Activated T-cell treated with anti-CD3 and anti-CD28 coated beads for 48 hours (primary cell): ENCODE measurements at places on chromosomes 7 and 10.

- DNase-seq = no peak
Measured at GRCh38 chr7:129882531-129882930, 70.2 kb downstream of the UBE2H start.

DNA sequence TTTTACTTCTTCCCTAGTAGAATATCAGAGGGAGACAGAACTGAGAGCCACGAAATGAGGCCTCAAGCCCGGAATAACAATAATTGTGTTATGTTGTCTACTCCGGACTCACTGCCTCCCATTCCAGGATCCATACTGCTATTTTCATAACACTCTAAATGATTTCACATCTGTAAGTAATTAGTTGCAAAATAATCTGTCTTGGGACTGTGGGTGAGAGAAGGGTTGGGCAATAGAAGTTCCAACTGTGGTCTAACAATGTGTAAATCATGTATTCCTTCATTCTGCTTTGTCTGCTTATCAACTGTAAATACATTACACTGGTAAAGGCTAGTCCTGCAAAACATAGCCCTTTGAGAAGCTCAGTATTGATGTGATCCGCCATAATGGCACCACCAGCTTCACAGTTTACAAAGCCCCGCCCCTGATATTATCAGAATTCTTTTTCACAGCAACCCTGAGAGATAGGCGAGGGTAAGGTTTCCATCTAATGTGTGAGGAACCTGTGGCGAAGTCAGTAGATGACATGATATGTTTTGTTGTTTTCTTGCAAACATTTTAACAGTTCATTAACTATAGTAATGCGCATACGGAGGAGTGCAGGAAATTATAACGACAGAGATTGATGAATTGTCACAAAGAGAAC lies 265.7 kb upstream of the BMPER start:
- DNase-seq = no peak

DNA sequence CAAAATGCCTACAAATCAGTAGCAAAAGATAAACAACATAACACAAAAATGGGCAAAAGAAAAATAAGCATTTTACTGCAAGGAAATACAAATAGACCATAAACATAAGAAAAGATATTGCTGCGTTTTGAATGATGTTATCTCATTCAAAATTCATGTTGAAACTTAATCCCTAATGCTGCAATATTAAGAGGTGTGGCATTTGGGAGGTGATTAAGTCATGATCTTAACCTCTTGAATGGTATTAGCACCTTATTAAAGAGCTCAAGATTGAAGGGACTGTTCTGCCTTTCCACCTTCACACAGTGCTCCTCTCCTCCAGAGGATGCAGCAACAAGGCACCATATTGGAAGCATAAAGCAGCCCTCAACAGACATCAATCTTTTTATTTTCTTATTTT lies 12.4 kb upstream of the TNKS2 start:
- no peak for DNase-seq

DNA sequence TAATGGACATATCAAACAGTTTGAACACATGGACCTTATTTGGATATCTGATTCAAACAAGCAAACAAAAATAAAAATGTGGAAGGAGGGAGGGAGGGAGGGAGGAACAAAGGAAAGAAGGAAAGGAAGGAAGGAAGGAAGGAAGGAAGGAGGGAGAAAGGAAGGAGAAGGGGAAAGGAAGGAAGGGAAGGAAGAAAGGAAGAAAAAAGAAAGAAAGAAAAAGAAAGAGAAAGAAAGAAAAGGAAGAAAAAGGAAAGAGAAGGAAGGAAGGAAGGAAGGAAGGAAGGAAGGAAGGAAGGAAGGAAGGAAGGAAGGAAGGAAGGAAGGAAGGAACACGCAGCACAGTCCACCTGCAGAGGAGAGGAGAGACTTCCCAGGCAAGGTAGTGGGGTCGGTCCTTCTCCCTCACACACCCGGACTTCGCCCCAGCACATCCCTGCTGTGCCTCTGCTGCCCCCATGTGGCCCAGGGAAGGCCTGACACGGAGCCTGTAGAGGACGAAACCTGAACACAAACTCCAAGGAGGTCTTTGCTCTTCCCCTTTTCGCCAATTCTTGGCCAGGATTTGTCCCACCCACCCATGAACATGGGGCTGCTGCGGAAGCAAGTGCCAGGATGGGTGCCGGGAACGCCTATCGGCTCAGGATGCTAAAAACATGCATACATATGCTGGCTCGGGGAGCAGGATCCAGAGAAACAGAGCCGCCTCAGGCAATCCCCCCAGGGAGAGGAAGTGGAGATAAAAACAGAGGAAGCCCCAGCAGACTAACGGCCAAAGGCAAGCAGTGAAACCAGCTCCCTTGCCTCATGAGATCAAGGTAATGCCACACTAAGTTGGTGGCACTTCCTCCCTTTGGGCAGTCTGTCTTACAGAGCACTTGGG lies 52.3 kb upstream of the DGKI start:
- peak; percentile 74 for DNase-seq

GRCh38 chr7:127252778-127253280 lies at the start of gene GRM8:
Gene GRM8, minus strand, starts transcription at chr7:127252941.
- DNase-seq = no peak

- DNase-seq = no peak
Measured at GRCh38 chr10:85922356-85923129, 444.1 kb downstream of the GRID1 start.

DNA sequence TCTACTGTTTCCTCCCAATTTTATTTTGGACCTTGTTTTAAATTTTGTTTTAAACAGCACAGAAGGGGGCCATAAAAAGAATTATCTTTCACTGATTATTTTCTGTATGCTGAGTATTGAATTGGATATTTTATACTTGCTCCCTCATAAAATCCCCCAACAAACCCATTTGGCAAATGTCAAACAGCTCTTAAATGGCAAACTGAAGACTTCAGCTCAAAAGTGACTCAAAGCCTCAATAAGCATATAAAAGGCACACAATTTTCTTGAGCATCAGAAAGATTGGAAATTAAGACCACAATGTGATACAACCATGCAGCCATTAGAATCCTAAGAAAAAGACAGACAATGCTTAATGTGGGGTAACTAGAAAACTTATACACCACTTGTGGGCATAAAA lies 199.2 kb downstream of the SEMA3E start:
- no peak for DNase-seq

DNA sequence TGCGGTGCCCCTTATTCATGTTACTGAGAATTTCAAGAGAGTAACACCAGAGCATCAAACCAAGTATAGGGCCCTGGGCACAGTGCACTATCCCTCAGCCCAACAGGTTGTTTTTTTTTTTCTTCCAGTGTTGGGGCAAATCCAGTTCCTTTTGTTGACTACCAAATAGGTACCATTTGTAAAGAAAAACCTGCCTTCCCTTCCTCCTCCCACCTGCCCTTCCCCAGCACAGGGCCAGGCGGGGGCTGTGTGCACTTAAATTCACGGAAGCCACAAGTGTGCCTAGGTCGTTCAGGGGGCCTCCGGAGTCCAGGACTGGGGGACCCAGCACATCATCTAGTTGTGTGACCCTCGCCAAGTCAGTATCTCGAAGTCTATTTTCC lies 595 bp upstream of the SFXN4 start:
- no peak for DNase-seq

- no peak for DNase-seq
Measured at GRCh38 chr7:115332691-115333090, 410.8 kb downstream of the MDFIC start.

DNA sequence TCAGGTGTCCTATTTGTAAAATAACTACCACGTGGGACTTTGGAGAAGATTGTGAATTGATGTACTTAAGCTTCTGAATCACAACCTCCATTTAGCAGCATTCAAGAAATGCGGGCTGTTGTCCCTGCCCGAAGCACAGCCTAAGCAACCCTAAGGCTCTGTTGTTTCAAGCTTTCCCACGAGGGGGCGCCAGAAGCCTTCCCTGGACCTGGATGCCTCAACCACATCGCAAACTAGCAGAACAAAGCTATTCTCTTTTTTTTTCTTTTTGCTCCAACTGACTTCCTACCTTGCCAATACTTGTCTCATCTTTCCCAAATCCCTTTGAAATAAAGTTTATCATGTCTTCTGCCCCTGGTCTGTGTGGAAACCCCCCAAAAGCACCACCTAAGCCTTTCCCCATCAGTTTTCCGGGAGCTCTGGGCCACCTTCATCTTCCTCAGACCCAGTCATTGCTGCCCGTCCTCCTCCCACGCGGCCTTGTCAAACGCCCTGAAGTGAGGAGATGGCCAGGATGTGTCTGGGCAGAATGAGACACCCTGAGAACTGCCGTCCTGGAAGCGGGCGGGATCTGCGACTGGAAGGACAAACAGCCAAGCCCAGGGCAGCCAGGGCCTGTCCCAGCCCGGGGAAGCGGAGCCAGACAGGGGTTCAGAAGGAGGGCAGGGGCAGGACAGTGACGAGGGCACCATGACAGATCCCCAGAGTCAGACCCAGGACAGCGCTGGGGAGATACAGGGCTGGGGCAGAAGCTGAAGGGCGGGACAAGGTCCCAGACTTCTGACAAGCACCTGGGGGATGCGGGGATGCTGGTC lies 112.7 kb downstream of the SLIT1 start:
- peak; percentile 75 for DNase-seq

- no peak for DNase-seq
Measured at GRCh38 chr10:57218382-57218781, 857.3 kb upstream of the ZWINT start.

DNA sequence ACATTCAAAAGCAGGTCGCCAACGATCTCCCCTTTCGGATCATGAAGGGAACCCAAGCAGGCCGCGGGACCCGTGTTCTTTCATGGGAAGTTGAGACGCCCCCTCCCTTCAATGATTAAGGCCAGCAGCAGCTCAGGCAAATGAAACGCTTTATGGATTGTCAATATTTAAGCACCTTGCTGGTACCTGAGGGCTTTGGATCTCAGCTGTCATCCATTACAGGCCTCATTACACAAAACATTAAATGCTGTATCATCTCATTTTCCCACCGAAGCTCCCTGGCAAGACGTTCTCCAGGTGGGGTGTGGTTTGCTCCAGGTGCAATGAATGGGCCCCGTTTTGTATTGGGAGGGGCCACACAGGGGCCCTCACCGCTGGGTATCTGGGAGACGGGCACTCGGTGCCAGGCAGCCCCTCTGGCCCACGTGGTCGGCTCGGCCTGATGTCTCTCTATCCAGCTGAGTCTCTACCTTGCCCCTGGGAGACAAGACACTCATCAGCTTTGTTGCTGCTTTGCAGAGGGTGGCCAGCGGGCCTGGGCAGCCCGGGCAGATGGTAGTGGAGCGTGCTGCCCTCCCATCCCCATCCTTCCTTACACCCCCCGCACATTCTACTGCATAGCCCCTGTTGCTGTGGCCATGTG lies 456.1 kb upstream of the FOXK1 start:
- DNase-seq = no peak

GRCh38 chr7:68581417-68581816 lies 1016.9 kb upstream of the AUTS2 start:
- no peak for DNase-seq

- no peak for DNase-seq
Measured at GRCh38 chr10:125984346-125984745, 88.0 kb downstream of the FANK1 start.

DNA sequence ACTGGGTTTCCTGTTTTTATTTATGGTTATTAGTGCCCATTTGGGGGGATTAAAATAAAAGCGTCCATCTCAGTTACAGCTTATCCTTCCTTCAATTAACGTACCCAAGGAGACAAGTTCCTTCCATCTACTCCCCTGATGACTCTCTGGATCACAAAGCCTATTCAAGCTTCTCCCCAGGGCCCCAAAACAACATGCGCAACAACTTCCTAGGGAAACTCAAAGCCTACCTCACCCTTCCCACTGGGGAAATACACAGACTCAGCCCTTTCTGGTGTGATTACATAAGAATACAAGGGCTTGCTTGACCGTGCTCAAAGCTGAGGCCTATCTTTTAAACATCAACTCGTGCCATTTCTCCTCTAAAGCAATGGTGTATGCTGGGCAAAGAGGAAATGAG lies 112.4 kb downstream of the CDK6 start:
- no peak for DNase-seq

GRCh38 chr7:3107889-3108570 lies 64.4 kb upstream of the CARD11 start:
- DNase-seq = no peak
